ENCODE measurements at places on chromosomes 3 and 15.

DNA sequence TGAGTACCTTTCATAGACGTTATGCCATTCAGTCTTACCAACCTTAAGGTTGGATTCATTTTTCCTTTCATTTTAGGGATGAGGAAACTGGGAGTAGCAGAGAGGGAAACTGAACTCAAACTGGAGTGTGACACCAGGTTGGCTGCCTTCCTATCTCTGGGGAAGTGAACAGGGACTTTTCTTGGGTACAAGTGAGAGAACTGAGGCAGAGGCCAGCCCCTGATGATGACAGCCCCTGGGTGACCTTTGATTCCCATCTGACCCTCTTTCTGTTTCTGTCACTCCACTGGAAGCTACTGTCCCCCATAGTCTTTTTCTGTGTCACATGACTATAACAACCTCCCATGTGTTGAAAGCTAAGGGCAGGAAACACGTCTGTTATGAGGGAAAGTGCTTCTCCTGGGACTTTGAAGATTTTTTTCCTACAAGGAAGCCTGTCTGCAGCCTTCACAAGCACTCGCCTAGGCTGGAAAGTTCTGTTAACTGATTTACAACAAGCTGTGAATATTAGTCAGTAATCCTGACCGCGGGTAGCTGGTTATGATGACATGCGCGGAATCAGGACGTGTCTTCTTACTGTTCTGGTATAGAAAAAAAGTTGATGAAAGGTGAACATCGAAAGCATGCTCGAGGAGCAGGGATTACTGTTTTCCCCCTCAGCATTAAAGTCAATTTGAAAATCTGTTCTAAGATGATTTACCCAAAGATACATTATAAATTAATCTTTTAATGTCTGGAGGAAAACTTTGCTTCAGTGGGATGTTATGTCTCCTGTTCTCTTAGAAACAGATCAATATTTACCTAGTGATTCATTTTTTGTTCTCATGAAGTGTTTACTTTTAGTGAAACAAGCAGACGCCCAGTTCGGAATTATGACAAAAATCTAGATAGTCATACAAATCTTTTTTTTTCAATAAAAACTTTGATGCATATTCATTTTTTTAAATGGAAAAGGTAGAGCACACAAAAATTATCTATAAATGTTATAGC is 31.5 kb downstream of the ABHD2 start:
- H3K4me3 ChIP-seq: no peak overlapping the region
- H3K27me3 ChIP-seq: no peaks in the 10 kb centered on the region
- DNase-seq: no peak
- no peaks in the 10 kb centered on the region for H3K4me1 ChIP-seq
- H3K36me3 ChIP-seq: peaks cover 71% of the 10 kb centered on the region

- H3K27me3 ChIP-seq: peaks cover 3% of the 10 kb centered on the region
- no peak overlapping the region for H3K27ac ChIP-seq
- DNase-seq: no peak
- peaks cover 7% of the 10 kb centered on the region for H3K4me1 ChIP-seq
Measured at GRCh38 chr3:10350324-10350985, 29.5 kb upstream of the SEC13 start.

DNA sequence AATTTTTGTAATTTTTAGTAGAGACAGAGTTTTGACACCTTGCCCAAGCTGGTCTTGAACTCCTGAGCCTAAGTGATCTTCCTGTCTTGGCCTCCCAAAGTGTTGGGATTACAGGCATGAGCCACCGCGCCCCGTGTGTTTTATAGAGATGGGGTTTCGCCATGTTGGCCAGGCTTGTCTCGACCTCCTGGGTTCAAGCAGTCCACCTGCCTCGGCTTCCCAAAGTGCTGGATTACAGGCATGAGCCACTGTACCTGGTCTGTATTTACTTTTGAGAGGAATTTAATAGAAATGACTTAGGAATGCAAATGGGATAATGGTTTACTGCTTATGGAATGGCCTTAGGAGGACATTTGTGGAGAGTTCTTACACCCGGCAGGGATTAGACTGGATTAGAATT is 10.8 kb downstream of the TATDN2 start:
- H3K4me3 ChIP-seq: no peak overlapping the region
- no peak for DNase-seq
- peaks cover 57% of the 10 kb centered on the region for H3K4me1 ChIP-seq
- no peak overlapping the region for H3K27ac ChIP-seq
- H3K36me3 ChIP-seq: peaks cover 63% of the 10 kb centered on the region
- H3K27me3 ChIP-seq: no peaks in the 10 kb centered on the region

DNA sequence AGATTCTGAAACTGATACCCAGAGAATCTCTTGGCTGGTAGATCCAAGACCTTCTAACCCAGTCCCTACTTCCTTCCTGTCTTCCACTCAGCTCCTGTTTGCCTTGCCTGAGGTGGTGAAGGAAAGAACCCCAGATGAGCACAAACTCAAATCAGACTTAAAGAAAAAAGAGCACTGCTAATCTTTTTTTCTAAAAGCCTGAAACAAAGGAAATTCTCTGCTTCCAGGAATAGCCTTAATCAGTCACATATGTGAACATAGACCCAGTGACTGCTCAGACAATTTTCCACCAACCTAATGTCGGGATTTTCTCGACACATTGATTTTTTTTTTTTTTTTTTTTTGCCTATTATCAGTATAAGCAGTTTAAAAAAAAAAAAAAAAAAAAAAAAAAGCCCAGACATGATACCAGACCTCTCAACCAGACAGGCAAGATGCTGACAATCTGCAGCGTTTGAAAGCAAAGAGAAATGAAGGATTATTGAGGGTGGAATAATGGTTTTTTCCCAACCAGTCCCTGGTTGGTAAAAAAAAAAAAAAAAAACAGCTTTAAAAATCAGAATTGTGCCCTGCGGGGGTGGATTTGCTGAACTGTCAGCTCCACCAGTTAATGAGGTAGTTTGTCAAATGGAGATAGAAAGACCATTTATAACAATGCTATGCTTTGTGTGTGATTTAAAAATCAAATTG is 256.8 kb upstream of the RARB start:
- no peaks in the 10 kb centered on the region for H3K27me3 ChIP-seq
- no peak overlapping the region for H3K4me3 ChIP-seq
- H3K36me3 ChIP-seq: no peaks in the 10 kb centered on the region
- no peaks in the 10 kb centered on the region for H3K4me1 ChIP-seq

DNA sequence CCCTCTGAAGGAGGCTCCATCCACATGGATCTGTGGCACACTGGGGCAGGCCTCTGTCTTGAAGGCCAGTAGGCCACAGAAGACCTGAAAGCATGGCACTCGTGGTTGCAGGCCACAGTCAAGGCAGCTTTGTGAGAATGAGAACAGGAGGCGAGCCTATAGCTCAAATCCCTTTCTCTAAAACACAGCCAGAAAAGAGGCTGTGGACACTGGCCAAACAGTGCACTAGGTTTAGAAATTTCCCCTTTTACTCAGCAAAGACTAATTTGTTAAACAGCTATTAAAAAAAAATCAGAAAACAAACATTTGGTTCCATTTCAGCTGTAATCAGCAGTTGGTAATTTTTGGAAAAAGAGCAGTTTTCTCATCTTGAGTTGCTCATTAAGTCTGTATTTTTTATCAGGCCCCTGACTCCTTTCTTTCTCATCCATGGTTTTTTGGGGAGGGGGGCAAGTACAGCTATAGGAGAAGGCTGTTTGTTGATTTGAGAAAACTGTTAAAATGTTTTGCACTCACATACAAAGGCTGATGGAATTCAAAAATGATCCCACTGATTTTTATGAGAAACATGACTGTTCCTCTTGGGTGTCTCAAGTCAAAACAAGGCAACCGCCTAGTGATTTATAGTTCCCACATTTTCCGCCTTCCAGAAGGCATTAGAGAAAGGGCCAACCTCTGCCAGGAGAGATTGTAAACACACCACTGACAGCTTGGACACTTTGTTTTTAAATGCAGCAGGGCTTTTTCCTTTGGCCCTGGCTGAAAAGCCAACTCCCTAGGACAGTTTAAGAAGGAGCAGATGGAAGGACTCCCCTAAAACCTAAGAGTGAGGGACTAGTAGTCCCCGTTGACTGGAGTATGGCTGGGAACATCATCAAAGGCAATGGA is 28.1 kb downstream of the PARP16 start:
- H3K4me3 ChIP-seq: no peak overlapping the region
- peaks cover 65% of the 10 kb centered on the region for H3K36me3 ChIP-seq
- no peak overlapping the region for H3K27ac ChIP-seq
- DNase-seq: no peak

- DNase-seq: no peak
- H3K36me3 ChIP-seq: peaks cover 5% of the 10 kb centered on the region
- H3K27ac ChIP-seq: peak overlapping the region; percentile 75
- H3K27me3 ChIP-seq: no peaks in the 10 kb centered on the region
Measured at GRCh38 chr15:100595964-100596363, 6.0 kb downstream of the LINS1 start.

- H3K27ac ChIP-seq: no peak overlapping the region
- no peaks in the 10 kb centered on the region for H3K4me1 ChIP-seq
- no peak overlapping the region for H3K4me3 ChIP-seq
- no peaks in the 10 kb centered on the region for H3K27me3 ChIP-seq
- DNase-seq: no peak
- H3K36me3 ChIP-seq: no peaks in the 10 kb centered on the region
Measured at GRCh38 chr3:73815966-73816365, 191.2 kb upstream of the PDZRN3 start.

DNA sequence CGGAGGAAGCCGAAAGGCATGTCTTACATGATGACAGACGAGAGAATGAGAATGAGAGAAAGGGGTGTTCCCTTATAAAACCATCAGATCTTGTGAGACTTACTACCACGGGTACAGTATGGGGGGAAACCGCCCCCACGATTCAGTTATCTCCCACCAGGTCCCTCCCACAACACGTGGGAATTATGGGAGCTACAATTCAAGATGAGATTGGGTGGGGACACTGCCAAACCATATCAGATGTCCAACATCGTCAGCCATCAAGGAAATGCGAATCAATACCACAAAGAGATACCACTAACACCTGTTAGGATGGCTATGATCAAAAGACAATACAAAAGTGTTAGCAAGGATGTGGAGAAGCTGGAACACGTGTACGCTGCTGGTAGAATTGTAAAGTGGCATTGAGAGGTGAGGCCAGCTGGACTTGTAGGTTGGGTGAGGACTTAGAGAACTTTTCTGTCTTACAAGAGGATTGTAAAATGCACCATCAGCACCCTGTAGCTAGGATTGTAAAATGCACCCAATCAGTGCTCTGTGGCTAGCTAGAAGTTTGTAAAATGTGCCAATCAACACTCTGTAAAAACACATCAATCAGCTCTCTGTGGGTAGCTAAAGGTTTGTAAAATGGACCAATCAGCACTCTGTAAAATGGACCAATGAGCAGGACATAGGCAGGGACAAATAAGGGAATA is 37.5 kb downstream of the VGLL4 start:
- H3K36me3 ChIP-seq: peaks cover 11% of the 10 kb centered on the region
- no peak overlapping the region for H3K4me3 ChIP-seq
- H3K27ac ChIP-seq: no peak overlapping the region
- DNase-seq: no peak
- peaks cover 6% of the 10 kb centered on the region for H3K4me1 ChIP-seq
- H3K27me3 ChIP-seq: no peaks in the 10 kb centered on the region

DNA sequence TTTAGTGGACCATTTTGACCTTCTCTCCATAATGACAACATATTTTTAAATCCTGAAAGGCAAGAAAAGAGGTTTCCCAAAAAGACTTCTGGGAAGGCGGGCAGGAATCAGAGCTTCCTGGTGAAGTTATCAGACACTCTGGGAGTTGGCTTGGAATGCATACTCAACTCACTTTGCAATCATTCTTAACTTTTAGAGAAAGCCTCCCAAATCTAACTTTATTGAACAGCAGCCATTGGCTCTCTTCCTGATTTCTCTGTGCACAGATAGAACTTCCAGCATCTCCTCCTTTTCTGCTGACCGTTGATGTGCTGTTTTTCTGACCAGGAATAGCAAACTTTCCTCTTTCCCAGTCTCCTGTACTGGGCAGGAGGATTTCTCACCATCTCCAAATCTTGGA is 44.6 kb downstream of the PLCL2 start:
- no peak overlapping the region for H3K27ac ChIP-seq
- peaks cover 8% of the 10 kb centered on the region for H3K36me3 ChIP-seq
- no peak for DNase-seq
- peaks cover 31% of the 10 kb centered on the region for H3K4me1 ChIP-seq
- H3K4me3 ChIP-seq: no peak overlapping the region
- no peaks in the 10 kb centered on the region for H3K27me3 ChIP-seq

GRCh38 chr15:93458597-93458996 is 369.6 kb upstream of the RGMA start:
- H3K4me1 ChIP-seq: no peaks in the 10 kb centered on the region
- no peak for DNase-seq
- no peak overlapping the region for H3K4me3 ChIP-seq
- no peaks in the 10 kb centered on the region for H3K27me3 ChIP-seq
- no peak overlapping the region for H3K27ac ChIP-seq

GRCh38 chr3:151638555-151639417 is 94.9 kb upstream of the AADACL2 start:
- H3K4me1 ChIP-seq: no peaks in the 10 kb centered on the region
- H3K27ac ChIP-seq: no peak overlapping the region
- DNase-seq: no peak
- no peaks in the 10 kb centered on the region for H3K36me3 ChIP-seq

DNA sequence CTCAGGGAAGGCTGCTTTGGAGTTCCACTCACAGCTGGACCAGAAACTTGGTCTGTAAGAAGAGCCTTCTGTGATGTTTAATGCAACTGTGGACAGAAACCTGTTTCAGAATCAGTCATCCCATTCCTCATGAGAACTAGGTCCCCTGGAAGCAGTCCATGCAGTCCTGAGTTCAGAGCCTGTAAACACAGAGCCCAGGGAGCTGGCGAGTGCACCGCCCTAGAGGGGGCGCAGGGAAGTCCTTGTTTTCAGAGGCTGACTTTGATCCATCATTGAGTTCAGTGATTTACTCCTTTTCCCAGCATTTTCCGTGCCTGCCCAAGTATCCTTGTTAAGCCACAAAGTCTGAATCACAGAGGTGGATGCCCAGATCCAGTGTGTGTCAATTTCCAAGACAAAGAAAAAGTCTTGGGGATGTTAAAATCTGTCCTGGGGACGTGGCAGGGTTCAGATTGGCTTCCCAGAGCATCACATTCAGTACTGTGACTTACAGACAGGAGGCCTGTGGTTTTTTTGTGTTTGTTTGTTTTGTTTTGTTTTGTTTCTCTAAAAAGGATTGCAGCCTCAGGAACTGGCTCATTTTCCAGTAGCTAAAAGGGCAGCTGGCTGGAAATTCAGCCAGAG is 9.8 kb upstream of the TXNRD3 start:
- H3K4me1 ChIP-seq: no peaks in the 10 kb centered on the region
- no peak overlapping the region for H3K4me3 ChIP-seq
- H3K27ac ChIP-seq: no peak overlapping the region
- DNase-seq: no peak
- H3K27me3 ChIP-seq: no peaks in the 10 kb centered on the region

- no peaks in the 10 kb centered on the region for H3K27me3 ChIP-seq
- H3K36me3 ChIP-seq: no peaks in the 10 kb centered on the region
- no peak overlapping the region for H3K27ac ChIP-seq
- no peak overlapping the region for H3K4me3 ChIP-seq
Measured at GRCh38 chr15:40372981-40373380, 9.5 kb upstream of the KNSTRN start.
